Kidney epithelial cell (primary cell): ENCODE measurements at places on chromosomes 2 and 18.

GRCh38 chr2:120510751-120511395, 164.9 kb downstream of the INHBB start:
- no peak for DNase-seq

DNA sequence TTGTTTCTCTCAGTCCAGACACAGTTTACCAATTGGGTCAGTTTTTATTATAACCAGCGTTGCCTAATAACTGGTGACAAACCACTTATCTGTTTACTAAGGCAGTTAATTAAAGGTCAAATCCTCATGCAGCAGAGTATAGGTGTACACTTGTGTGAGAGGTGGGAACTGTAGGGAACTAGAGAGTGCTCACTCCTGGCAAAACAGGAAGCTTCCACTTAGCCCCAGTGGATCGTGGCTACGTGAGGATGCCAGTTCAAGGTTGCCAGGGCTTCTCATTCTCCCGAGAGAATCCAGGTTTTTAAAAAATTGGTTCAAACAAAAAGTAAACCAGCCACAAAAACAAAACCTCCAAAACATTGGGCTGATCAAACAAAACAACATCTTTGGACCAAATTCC, 8.1 kb downstream of the CYBRD1 start:
- no peak for DNase-seq

DNA sequence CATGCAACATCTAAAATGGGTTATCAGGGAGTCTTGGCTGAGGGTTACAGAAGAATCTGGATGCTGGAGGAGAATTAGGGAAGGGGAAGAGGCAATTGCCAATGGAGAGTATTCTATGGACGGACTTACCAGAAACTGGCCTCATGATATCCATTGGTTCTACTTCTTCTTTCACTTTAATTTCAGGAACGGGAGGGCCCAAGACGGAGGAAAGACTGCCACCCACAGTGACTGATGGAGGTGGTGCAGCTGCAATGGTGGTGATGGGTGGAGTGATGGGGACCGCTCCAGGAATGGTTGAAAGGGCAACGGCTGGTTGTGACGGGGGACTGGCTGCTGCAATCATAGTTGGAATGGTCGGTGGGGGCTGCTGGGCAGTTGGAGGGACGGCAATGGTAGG, 69.1 kb upstream of the AMMECR1L start:
- DNase-seq = no peak

DNA sequence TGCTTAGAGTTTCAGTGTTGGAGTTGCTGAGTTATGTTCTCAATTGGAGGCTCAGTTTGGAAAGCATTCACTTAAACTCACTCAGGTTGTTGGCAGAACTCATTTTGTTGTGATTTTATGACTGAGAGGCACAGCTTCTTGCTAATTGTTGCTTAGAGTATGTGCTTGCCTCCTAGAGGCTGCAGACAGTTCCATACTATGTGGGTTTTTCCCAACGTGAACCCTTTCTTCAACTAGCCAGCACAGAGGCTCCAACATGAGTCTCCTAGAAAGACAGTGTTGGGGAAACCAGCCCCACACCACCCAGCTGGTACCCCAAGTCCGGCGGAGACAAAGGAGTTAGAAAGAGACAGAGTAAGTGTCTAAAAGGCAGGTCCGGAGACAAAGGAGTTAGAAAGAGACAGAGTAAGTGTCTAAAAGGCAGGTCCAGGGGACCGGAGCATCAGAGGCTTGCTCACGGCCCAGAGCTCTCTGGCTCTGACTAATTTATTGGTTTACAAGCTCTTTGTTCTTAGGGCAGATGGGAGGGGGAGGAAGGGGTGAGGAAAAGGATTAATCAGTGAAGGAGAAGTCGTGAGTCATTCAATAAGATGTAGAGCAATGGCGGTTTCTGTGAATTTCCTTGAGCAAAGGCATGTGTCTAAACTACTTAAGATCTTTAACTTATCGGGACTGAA, 999.7 kb upstream of the LRRTM1 start:
- peak; percentile 83 for DNase-seq

DNA sequence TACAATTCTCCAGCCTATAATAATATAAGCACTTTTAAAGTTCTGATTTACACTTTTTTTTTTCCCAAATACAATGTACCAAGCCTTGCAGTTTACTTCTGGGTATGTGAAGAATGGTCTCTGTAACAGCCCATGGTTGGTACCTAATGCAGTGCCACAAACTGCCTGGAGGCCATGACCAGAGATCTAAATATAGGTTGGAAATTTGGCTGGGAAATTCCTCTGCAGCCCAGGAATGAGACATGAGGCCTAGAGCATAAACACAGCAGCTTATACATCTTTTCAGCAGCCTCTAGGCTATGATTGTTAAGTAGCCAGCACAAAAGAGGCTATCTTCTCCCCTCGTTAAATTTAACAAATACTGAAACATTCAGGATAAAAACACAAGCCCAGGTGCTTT, 432.0 kb upstream of the FAM98A start:
- no peak for DNase-seq

DNA sequence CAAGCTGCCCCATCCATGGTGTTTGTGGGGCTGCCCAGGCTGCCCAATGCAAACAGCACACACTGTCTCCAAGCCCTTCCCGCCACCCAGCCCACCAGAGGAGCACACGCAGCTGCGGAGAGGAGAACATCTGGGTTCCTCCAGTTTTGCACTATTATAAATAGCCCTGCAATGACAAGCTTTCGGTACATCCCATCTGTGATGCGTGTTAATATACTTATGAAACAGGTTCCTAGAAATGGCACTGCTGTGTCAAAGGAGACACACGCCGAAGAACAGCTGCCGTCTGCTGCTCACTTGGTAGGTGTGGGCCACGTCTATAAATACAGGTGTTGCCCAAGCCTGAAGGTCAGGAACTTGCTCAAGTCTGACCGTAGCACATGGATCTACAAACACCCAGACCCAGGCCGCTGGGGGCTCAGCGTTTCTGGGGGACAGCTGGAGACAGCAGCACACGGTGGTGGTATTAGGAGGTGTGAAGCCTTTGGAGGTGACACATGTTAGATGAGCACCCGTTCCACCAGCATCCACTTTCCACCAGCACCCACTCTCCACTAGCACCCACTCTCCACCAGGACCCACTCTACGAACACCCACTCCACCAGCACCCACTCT, 34.3 kb downstream of the PXDN start:
- no peak for DNase-seq

DNA sequence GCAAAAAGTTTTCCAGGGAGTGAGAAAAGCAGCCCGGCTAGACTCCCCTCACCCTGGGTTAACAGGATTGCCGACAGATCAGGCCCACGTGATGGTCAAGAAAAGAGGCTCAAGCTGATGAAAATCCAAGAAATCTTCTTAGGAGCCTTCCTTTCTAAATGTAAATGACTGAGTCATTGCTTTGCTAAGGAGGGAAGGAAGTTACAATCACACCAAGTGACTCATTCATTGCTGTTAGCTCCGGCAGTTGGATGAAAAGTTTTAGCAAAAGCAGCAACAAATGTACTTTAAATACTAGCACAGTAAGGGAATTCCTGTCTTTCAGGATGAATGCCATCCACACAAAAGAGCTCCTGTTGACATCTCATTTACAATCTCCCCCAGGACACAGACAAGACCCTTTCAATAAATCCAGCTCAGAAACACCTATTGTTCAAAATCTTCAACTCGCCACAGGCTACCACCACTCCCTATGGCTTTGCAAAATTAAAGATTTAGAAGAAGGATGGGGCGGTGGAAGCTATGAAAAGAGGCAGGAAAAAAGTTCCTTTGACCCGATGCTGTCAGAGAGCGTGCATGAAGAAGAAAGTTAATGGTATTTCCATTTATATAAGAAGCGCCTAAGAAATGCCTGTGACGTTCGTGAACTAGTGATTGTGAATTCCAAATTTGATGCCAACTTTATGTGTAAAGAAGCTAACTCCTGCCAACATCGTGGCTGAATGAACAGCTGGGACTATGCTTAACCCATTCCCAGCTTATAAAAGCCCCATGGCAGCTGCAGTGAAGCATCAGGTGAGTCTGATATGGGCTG, 153.7 kb downstream of the TGIF1 start:
- peak; percentile 98 for DNase-seq

- DNase-seq = no peak
These were observed 803.2 kb upstream of the POU3F3 start for GRCh38 chr2:104050656-104051242.

GRCh38 chr2:125227843-125228392, 1202.8 kb downstream of the CNTNAP5 start:
- no peak for DNase-seq

DNA sequence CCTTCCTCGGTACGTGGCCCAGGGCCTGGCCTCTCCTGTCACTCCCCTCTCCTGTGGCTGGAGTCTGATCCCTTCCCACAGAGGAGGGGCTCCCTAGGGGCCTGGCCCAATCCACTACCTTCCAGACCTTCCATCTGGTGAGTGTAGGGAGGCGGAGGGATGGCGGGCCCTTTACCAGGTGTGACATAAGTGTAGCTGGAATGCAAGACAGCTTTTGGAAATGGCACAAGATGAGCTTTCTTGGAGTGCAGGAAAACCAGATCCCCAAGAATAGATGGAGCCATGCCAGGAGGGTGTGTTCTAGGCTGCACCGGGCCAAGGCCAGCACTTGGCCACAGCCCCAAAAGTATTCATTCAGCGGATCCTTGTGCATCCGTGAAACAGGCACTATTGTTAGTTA, 30.1 kb downstream of the IGFBP5 start:
- no peak for DNase-seq

DNA sequence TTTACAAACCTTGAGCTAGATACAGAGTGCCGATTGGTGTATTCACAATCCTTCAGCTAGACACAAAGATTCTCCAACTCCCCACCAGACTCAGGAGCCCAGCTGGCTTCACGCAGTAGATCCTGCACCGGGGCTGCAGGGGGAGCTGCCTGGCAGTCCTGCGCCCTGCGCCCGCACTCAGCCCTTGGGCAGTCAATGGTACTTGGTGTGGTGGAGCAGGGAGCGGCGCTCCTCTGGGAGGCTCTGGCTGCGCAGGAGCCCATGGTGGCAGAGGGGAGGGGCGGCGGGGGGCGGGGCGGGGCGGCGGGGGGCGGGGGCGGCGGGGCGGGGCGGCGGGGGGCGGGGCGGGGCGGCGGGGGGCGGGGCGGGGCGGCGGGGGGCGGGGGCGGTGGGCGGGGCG, 923.4 kb downstream of the SOCS6 start:
- no peak for DNase-seq

GRCh38 chr2:120625865-120626560, 109.7 kb upstream of the GLI2 start:
- peak; percentile 64 for DNase-seq

GRCh38 chr2:233838251-233838650, 16.1 kb downstream of the HJURP start:
- no peak for DNase-seq

GRCh38 chr2:16067866-16068551, 127.7 kb downstream of the MYCN start:
- no peak for DNase-seq

DNA sequence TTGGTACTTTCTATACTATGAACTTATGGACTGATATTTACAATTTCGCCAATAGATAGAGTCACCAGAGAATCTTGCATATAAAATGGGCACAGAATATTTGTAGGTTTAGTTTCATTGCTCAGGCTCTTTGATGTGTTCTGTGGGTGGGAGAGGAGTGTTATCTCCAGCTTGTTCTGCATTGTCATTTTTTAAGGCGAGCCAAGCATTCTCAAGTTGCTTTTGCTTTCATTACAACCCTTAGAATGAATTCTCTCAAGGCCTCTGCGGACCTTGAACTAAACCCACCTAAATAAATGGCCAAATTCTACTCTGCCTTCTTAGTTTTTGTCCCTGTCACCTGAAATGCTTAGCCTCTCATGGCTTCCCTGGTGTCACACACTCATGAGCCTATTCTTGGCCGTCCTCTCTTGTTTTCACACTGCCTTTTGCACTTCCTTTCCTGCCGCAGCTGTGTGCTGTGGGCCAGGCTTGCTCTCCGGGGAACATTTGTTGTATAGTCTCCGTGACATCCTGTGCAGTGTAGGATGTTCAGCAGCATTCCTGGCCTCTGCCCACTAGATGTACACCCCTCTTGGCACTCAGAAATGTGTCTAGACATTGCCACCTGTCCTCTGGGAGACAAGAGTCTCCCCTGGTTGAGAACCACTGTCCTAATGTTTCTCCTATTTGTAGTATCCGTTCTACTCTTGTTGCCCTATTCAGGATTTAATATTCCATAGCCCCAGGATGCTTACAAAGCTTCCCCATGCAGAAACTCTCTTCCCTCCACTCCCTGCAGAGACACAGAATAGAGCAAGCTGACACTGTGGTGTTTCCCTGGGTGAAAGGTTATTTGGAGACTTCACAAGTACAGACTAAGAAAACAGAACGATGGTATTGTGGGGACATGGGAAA, 255.6 kb downstream of the PTPRM start:
- DNase-seq = no peak

- no peak for DNase-seq
These were observed 157.9 kb upstream of the TTC39C start for GRCh38 chr18:23856466-23857163.
